COLO829 (cell line): ENCODE measurements at places on chromosomes 6 and 20.

DNA sequence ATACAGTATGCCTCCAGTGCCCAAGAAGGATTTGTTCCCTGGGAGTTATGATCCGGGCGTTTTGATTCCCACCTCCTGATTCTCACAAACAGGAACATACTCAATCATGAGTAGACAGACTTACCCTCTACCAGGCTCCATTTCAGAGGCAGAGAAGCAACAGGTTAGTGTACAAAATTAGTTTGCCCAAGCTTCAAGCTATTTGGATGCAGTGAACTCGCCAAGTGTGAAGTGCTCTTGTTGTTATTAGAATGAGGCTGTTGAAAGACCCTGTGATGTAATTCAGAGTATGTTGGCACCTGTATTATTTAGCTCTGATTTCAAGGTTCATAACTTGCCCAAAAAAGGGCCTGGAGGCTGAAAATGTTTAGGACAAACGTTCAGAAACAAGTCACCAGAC lies 247.0 kb downstream of the PHACTR1 start:
- DNase-seq, result no peak

- DNase-seq, result peak; percentile 56
These were observed 68.6 kb upstream of the CCN6 start for GRCh38 chr6:111985202-111985731.

- DNase-seq, result no peak
These were observed 193.7 kb downstream of the GPX5 start for GRCh38 chr6:28719275-28719940.

GRCh38 chr6:170448751-170449630 lies 104.1 kb downstream of the PSMB1 start:
- DNase-seq, result no peak

DNA sequence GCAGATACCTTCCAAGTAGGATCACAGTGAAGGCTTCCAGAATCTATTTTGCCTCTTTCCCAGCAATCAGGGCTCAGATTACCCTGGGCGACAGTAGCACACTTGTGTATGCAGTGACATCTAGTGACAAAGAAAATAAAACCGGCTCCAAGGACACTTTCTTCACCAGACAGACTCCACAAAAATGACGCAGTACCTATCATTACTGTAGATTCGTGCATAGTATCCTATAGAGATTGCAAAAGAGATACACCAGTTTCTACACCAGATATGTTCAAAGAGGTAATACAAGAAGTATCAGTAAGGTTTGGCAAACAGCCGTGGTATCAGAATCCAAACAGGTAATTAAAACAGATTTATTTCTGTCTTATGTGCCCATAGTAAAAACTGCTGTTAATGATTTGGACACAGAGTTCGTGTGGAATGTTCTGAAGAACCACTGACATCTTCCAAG lies 600.4 kb upstream of the JAG1 start:
- DNase-seq, result peak; percentile 82

GRCh38 chr6:25403150-25403549 lies 124.0 kb downstream of the CARMIL1 start:
- no peak for DNase-seq

- DNase-seq, result no peak
These were observed 25.4 kb downstream of the DOP1A start for GRCh38 chr6:83092756-83093399.

GRCh38 chr6:145506565-145506964 lies 228.8 kb downstream of the EPM2A start:
- DNase-seq, result no peak

GRCh38 chr6:27791182-27791943 lies 120.8 kb downstream of the OR2B2 start:
- peak; percentile 88 for DNase-seq

DNA sequence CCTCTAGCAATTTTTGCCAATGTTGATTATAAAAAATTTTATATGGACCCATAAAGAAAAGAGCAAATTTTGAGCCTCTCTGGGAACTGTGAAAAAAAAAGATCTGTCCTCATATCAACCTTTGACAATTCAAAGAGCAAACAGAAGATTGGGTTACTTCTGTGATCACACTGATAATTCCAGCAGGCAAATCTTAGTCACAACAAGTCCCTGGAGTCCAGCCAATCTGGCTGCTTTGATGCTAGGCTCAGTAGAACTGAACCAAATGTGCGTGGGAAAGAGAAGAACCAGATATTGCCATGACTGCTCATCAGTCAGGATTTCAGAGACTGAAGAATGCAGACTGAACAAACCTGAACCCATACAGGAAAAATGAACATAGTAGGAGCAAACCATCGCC lies 438.4 kb upstream of the FLRT3 start:
- DNase-seq, result peak; percentile 48

DNA sequence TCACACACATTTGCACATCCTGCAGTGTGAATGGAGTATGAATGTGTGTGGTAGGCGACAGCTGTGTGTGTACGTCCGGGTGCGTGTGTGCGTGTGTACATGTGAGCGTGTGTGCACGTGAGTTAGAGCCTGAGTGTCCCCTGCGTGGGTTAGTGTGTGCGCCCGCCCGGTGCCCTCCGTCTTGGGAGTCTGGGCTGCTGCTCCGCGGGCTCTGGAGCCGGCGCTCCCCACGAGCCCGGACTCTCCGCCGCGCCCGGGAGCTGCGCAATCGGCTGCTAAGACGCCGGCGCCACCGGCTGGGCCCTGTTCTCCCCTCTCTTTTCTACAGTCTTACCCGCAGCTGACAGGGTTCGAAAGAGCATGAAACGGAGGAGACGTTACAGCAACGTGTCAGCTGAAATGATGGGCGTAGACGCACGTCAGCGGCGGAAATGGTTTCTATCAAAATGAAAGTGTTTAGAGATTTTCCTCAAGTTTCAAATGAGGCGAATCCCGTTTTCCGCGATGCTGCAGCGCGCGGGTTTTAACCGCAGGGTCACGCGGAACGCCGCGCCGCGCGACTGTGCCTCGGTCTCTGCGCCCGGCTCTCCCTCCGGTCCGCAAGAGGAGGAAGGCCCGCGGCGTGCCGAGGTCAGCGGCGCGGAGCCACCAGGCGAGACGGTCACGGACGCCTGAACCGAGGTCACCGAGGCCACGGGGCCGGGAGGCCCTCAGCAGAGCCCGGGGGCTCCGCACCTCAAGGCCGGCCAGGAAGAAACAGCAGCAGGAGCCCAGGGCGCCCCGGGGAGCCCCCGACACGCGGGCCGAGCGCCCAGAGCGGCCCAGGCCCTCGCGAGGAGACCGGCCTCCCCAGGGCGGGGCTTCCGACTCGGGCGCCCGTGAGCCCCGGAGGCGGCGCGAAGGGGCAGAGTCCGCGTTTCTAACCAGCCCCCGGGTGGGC lies 95.3 kb upstream of the BHLHE23 start:
- DNase-seq, result no peak

GRCh38 chr6:13355043-13355945 lies 27.0 kb upstream of the TBC1D7 start:
- peak; percentile 28 for DNase-seq

DNA sequence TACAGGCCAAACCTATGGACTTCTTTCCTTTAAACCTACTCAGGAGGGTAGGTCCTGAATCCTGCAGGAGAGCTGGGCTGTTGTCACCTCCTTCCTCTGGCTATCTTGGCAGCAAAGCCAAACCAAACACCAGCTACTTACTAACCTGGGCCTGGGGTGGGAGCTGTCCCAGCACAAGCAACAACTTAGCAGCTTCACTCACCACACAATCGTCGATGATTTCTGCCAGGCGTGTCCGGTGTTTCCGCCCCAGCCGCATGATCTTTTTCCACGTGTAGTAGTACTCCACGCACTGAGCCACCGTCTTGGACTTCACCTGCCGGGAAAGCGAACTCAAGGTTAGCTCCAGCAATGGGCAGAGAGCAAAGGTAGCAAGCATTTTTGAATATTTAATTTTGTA lies 25.4 kb upstream of the MRPS10 start:
- no peak for DNase-seq

GRCh38 chr20:51011479-51011878 lies 11.4 kb downstream of the KCNG1 start:
- DNase-seq, result no peak

DNA sequence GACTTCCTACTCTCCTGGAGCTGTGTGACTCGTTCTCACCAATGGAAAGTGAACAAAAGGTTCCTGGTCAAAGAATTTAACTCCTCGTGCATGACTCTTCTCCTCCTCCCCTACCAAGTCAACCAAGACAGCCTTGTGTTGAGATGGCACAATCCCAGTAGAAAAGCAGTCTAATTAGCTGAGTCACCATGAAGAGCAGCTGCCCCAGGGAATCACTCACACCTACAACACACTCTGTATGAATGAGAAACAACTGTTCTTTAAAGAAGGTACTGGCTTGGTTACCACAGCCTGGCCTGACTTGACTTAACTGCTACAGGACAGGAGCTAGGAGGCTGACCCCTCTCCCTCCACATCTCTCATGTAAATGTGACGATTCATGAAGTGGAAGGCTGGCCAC lies 2.9 kb upstream of the HLA-DOB start:
- peak; percentile 96 for DNase-seq

- DNase-seq, result no peak
These were observed 414.4 kb upstream of the MMS22L start for GRCh38 chr6:97697456-97697855.

GRCh38 chr6:13398069-13398381 lies 69.7 kb upstream of the TBC1D7 start:
- no peak for DNase-seq

- DNase-seq, result no peak
These were observed 44.3 kb upstream of the FRMD1 start for GRCh38 chr6:168123165-168123911.

DNA sequence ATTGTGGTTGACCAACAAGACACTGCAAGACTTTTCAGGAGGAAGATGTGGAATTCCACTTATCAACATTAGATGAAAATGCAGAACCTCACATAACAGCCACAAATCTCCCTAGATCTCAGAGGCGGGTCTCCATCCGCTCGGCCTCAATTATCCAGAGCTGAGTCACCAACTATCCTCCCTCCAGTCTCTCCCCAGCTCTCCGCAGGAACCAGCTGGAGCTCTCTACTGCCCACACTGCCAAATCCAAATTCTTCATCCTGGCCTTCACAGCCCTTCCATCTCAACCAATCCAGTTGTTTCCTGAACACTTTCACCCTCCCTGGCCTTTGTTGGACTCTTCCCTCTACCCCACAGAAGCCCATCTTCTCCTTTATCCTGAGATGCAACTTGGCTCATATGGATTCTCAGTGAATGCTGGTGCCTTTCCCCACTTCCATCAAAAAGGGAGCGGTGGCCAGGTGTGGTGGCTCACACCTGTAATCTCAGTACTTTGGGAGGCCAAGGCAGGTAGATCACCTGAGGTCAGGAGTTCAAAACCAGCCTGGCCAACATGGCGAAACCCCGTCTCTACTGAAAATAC lies 3.5 kb upstream of the TGIF2 start:
- DNase-seq, result no peak

DNA sequence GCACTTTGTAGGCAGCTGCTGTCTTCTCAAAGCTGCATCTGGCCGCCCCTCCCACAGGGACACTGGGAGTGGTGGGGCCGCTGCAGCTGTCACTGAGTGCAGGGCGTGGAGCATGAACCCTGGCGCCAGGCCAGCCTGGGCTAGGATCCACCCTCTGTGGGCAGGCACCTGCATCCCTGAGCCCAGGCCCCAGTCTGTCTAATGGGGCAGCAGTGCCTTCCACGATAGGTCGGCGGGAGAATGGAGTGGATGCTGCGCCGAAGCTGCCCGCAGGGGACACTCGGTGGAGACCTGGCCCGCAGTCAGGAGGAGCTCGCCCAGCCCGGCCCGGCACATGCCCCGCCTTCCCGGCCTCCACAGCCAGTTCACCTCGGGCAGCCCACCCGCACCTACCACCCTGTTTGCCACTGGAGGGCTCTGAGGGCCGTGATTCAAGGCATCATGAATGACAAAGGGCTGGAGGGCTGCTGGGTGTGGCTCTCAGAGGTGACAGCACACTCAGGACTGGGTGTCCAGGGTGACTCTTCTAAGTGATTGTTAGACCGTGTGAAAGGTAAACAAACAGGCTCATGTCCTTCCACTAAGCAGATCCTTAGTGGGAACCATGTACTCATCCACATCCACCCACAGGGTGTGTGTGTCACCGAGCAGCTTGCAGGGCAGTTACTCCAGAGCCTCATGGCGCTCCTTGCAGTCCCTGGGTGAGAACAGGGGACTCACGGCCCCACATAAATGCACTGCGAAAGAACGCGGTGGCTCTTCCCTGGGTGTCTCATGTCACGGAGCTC lies 133.9 kb downstream of the AGPAT4 start:
- no peak for DNase-seq

DNA sequence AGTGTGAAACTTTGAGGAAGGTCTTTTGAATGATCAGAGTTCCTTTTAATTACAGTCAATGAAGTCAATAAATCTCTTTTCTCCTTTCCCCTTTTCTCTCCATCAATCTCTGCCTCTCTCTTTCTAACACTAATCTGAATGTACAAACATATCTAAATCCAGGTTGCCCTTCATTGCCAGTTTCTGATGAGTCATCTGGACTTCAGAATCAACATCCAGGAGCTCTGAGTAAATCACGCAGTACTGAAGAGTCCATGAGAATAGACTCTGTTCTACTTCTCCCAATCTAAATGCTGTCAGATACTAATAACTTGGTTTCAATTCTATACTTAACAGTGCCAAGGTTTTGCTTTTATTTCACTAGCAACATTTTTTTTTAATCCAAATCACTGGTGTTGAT lies 238.7 kb upstream of the THEMIS start:
- no peak for DNase-seq
